ENCODE measurements at places on chromosomes 11 and 22.

DNA sequence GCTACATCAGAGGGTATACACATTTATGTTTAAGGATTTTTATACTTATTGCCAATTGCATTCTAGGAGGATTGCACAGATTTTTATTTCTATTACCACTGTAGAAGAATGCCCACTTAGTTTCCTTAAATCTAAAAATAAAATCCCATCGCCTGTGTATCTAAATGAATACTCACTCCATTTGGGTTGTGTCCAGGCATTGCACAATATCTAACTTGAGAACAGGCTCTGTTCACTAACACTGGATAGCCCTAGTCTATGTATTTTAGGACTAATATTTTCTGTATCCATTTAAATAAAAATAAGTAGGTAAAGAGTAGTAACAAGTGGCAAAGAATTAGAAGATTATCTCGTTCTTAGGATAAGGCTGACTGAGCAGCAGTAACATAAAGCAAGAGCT is 4.1 kb downstream of the C11orf52 start:
- DNase-seq = peak; percentile 89

DNA sequence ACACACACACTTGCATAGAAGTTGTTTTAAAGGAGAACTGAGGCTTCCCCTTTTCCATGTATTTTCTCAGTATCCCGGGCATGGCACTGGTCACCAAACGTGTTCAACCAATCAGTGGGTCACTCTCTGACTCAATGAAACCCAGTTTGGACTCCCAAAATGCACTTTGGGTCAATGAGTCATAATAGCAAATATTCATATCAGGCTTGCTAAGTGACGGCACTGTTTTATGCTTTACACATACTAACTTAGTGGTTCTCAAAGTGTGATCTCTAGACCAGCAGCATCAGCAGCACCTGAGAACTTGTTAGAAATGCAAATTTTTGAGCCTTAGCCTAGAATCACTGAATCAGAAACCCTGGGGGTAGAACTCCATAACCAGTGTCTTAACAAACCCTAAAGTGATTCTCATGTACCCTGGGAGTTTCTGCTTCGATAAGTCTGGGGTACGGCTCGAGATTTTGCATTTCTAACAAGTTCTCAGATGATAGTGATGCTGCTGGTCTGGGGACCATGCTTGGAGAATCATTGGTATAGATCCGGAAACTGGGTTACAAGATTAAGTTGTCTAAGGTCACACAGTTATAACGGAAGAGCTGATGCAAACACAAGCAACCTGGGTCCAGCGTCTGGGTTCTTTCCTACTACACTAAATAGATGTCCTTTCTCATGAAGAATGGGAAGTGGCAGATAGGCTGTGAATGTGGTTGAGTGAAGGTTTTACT is 35.6 kb downstream of the ETS1 start:
- no peak for DNase-seq

- no peak for DNase-seq
These were observed 2.8 kb downstream of the CFL1 start for GRCh38 chr11:65854852-65855837.

DNA sequence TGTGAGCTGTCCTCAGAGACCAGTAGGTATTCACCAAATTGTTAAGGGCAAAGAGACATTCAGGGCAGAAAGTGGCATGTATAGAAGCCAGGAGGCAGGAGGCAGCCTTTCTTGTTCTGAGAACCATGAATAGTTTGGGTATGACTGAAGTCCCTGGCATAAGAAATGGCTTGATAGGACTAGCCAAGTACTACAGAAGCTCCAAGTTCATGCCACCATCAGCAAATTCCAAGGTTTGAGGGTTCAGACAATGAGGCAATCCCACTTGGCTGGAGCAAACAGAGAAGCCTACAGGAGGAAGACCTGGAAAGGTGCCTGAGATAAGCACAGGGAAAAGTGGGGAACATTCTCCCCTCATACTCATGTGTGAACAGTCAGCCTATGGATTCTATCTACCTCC is 25.8 kb downstream of the XRRA1 start:
- DNase-seq = no peak

DNA sequence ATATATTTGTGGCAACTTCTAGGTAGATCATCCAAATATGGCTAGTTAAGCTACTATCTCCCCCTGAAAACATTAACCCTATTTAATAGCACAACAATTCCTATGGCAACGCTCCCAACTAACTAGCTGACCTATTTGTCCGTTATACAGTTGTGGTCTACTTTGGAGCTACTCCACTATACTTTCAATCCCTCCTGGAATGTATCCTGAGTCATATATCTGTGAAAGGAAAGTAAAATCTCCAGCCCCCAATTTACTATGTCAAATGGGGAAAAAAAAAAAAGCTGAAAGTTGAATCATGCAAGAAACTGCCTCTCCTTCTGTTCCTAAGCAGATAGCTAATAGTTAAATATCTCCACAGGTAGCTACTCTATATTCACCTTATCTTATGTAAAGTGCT is 128.5 kb downstream of the CD44 start:
- peak; percentile 96 for DNase-seq

DNA sequence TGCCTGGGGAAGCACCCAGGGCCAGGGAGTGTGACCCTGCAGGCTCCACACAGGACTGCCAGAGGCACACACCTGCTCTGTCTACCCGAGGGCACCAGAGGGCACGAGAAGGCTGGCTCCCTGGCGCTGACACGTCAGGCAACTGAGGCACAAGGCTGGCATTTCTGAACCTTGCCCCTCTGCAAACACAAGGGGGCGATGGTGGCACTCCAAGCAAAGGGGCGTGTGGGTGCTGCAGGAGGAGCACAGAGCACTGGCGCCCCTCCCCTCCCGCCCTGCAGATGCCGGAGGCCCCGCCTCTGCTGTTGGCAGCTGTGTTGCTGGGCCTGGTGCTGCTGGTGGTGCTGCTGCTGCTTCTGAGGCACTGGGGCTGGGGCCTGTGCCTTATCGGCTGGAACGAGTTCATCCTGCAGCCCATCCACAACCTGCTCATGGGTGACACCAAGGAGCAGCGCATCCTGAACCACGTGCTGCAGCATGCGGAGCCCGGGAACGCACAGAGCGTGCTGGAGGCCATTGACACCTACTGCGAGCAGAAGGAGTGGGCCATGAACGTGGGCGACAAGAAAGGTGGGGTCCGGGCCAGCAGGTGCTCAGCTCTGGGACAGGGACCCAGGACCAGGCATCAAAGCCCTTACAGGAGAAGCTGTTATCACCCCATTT is 20.8 kb upstream of the TXNRD2 start:
- DNase-seq = peak; percentile 65

- peak; percentile 91 for DNase-seq
These were observed 125.0 kb upstream of the ARHGAP42 start for GRCh38 chr11:100562128-100562527.

DNA sequence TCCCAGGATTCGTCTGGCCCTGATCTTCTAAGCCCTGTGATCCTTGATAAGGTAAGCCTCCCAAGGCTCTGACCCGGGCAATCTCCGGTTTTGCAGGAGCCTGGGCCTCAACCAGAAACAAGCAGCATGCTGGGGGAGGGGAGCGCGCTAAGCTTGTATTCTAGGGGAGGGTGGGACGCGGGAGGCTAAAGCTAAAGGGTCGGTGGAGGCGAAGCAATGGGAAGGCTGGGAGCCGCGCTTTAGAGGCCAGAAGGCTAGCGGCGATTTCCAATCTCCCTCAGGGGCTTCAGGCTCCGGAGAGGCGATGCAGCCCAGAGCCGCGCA is 753 bp downstream of the PTPN5 start:
- DNase-seq = no peak

DNA sequence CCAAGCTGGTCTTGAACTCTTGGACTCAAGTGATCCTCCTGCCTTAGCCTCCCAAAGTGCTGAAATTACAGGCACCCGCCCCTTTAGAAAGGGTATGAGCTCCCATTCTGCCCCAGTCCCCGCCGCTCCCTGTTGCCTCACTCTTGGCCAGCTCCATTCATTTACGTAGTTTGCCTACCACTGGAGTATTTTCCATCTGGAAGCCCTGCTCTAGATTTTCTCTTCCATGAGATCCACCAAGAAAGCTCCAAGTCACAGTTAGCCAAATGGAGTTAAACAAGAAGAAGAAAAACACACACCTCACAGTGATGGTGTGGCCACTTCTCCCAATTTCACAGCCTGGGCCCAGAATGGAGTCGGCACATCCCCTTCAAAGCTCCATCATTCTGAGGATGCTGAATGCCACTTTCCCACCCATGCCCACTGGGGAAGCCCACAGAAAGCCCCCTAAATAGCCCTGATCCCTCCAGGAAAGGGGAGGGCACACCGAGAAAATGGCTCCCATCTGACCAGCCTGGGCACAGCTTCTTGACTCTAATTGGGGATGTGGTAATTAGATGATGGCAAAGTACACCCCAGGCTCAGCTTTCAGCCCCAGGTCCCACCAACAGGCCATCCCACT is 381.2 kb downstream of the MN1 start:
- no peak for DNase-seq

- DNase-seq = peak; percentile 17
These were observed 300.7 kb upstream of the PDGFD start for GRCh38 chr11:104464691-104465090.

DNA sequence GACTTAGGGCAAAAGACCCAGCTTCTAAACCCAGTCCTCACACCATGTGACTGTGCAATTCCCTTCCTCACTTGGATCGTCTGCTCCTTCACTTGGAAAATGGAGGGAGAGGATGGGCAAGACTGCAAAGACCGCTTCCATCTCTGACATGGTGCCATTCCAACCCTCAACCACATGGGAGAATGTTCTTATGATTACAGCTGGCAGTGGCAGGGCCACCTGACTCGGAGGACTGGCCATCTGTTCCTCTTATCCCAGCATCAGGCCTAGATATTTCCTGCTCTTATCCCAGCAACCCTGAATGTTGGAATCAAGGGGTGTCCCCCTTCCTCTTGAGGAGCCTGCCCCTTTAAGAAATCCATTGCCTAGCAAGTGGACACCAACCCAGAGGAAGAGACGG is 15.4 kb downstream of the DSCAML1 start:
- DNase-seq = no peak

GRCh38 chr11:85627332-85627997 is at the start of gene DLG2:
Gene DLG2 (minus strand): TSS chr11:85627344.
- DNase-seq = peak; percentile 18

GRCh38 chr22:38043151-38044039 is 13.8 kb upstream of the PICK1 start:
- no peak for DNase-seq

Measured in fibroblast of upper back skin (primary cell).